KBM-7 (cell line): ENCODE measurements at places on chromosomes 6 and 20.

- no peak for DNase-seq
Observed at GRCh38 chr20:56706867-56707360, 77.8 kb downstream of the TFAP2C start.

DNA sequence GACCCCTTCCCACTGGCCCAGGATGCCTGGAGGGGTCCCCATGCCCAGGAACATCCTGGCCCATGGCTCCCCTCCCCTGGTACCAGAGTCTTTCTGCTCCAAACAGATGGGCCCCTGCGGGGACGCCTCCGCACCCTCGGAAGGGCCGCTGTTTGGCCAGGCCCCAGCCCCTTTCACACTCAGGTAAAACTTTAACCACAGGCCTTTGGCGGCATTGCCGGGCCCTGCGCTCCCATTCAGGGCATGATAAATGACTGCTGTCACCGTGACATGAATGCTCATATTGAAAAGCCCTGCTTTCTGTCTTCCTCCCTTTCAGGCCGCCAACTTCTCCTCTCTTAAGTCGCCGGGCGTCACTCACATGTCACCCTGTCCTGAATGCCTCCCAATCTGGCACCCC lies 141.5 kb upstream of the TOP1 start:
- DNase-seq, result no peak

DNA sequence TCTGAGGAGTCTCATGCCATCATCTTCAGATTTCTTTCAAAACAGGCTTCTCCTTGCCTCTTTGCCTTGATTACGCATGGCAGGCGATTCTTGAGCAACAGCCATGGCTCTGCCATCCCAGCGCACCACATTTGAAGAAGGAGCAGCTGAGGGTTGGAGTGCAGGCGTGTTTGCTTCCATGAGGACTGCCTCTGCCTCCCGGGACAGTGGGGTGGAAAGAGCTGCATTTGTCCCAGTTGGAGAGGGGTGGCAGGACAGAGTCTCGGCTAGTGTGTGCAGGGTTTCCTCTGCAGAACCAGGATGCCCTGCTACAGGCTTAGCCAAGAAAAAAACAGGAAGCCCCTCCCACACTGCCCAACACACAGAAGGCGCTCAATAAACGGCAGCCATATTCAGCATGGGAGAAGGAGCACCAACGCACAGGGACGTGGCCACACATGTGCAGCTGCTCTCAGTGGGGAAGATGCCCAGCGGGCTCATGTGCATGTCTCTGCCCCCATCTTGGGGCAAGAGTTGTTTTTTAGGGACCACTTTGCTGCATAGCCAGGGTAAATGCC lies 36.6 kb downstream of the IRF4 start:
- DNase-seq, result peak; percentile 21

GRCh38 chr20:56166781-56167465 lies 81.6 kb upstream of the MC3R start:
- DNase-seq, result no peak

DNA sequence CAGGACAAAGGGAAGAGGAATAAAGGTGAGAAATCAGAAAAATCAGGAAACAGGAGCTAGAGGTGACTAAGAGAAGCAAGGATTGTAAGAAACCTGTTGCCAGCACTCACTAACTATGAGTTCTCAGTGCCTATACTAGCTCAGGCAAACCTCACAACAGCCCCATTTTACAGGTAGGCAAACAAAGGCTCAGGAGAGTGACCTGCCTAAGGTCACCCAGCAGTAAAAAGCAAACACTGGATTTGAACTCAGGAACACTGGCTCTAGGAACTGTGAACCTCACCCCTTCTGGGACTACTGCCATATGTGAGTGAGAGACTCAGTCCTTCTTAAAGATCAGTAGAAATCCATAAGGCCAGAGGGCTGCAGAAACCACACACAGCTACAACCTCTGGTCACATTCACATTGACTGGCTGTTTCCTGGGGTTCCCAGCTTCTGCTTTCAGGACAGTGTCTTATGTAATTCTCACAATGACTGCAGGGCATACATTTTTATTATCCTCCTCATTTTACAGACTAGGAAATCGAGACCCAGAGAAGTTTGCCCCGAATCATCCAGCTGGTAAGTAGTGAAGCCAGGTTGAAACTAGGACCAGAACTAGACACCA lies 80.7 kb upstream of the MAFB start:
- DNase-seq, result no peak
